ENCODE measurements at places on chromosomes 5 and 9.
A peak's percentile ranks its signal among the peaks of the same experiment; 100 is the strongest.

GRCh38 chr9:113563826-113564497 lies 100.4 kb downstream of the RGS3 start:
- peak overlapping the region; percentile 98 for H3K27ac ChIP-seq
- no peaks in the 10 kb centered on the region for H3K27me3 ChIP-seq
- no peaks in the 10 kb centered on the region for H3K36me3 ChIP-seq
- H3K4me3 ChIP-seq, result no peak overlapping the region
- DNase-seq, result no peak

GRCh38 chr9:94743035-94743954 lies 16.8 kb downstream of the AOPEP start:
- no peak overlapping the region for H3K27ac ChIP-seq
- H3K36me3 ChIP-seq, result no peaks in the 10 kb centered on the region
- H3K4me1 ChIP-seq, result no peaks in the 10 kb centered on the region
- DNase-seq, result no peak
- H3K4me3 ChIP-seq, result no peak overlapping the region
- no peaks in the 10 kb centered on the region for H3K27me3 ChIP-seq

DNA sequence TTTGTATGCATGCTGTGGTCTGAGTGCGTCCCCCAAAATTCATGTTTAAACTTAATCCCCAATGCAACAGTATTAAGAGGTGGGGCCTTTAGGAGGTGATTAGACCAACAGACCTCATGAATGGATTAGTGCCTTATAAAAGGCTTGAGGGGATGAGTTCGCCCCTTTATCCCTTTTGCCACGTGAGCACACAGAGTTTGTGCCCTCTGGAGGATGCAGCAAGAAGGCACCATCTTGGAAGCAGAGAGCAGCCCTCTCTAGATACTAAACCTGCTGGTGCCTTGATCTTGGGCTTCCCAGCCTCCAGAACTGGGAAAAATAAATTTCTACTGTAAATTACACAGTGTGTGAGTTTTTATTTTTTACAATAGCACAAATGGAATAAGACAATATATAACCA lies 177.1 kb upstream of the SPRY4 start:
- H3K36me3 ChIP-seq, result no peaks in the 10 kb centered on the region
- no peaks in the 10 kb centered on the region for H3K27me3 ChIP-seq
- DNase-seq, result no peak

- H3K27me3 ChIP-seq, result no peaks in the 10 kb centered on the region
- no peaks in the 10 kb centered on the region for H3K36me3 ChIP-seq
- DNase-seq, result no peak
- H3K4me3 ChIP-seq, result peak overlapping the region; percentile 0
- H3K4me1 ChIP-seq, result no peaks in the 10 kb centered on the region
Measured at GRCh38 chr5:100731768-100732167, 171.3 kb downstream of the ST8SIA4 start.
